ENCODE measurements at places on chromosomes 13 and 19. TPM values are rescaled to one million over a fixed set of nuclear protein-coding genes. Genes with fewer than 3 reads are reported as not detected.

GRCh38 chr13:23736541-23736940, 152.7 kb downstream of the MIPEP start:
- H3K4me3 ChIP-seq = no peak overlapping the region
- no peaks in the 10 kb centered on the region for H3K36me3 ChIP-seq
- DNase-seq = no peak
- H3K4me1 ChIP-seq = no peaks in the 10 kb centered on the region
- no peaks in the 10 kb centered on the region for H3K27me3 ChIP-seq

GRCh38 chr13:20221772-20222171, 10.3 kb downstream of the GJB6 start:
- H3K4me1 ChIP-seq = no peaks in the 10 kb centered on the region
- H3K27ac ChIP-seq = no peak overlapping the region

- H3K27me3 ChIP-seq = no peaks in the 10 kb centered on the region
- no peaks in the 10 kb centered on the region for H3K36me3 ChIP-seq
- H3K4me3 ChIP-seq = no peak overlapping the region
- no peak overlapping the region for H3K27ac ChIP-seq
Measured at GRCh38 chr13:26482451-26483197, 74.9 kb upstream of the WASF3 start.

PEX11G gene
- total RNA-seq = 1.9 TPM

ZFP28 gene
- total RNA-seq = 11.7 TPM

DNA sequence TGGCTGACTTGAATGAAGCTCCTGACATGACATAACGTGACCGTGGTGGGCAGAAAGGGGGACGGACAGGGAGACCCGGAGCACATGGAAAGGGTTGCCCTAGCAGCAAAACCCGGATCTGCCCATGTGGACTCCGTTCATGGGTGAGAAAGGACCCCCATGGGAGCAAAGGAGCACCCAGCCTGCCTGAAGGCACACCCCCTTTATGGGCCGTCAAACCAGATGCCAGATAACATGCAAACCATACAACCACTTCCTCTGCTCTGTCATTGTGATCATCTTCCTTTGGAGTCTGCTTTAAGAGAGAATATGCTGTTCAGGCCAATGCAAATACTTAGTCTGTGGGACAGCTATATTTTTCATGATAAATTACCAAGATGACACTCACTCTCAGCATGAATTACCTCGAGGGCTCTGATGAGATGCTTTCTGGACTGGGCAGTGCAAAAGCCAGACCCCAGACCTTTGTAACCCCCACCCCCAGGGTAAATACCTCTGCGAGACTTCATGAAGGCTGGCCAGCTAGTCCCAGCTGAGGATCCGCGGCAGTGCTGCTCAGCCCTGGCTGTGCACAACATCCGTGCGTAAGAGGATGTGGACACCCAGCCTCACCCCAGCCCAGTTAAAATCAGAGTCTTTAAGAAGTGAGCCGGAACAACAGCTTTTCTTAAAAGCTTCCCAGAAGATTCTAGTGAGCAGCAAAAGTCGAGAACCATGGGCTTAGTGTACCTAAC, 126.6 kb downstream of the USP12 start:
- DNase-seq = no peak
- no peak overlapping the region for H3K27ac ChIP-seq
- H3K4me1 ChIP-seq = no peaks in the 10 kb centered on the region
- H3K27me3 ChIP-seq = no peaks in the 10 kb centered on the region

DNA sequence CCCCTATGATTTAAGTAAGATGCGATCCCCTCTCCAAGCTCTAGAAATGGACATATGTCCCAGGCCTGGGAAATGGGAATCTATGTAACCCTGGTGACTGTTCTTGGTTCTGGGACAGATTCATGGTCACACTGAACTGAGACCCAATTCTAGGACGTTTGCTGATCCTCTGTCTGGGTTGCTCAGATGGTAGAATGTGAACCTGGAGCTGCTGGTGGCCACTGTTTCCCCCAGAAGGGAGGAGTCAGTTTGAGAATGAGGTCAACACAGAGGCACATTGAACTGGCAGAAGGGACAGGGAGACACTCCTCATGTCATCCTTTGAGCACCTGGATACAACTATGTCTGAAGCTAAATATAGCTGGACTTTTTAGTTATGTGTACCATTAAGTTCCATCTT, 29.1 kb downstream of the FAM187B start:
- no peaks in the 10 kb centered on the region for H3K36me3 ChIP-seq
- no peak overlapping the region for H3K4me3 ChIP-seq
- H3K27ac ChIP-seq = no peak overlapping the region
- no peaks in the 10 kb centered on the region for H3K27me3 ChIP-seq

BRME1 gene
- total RNA-seq = 2.0 TPM

DNA sequence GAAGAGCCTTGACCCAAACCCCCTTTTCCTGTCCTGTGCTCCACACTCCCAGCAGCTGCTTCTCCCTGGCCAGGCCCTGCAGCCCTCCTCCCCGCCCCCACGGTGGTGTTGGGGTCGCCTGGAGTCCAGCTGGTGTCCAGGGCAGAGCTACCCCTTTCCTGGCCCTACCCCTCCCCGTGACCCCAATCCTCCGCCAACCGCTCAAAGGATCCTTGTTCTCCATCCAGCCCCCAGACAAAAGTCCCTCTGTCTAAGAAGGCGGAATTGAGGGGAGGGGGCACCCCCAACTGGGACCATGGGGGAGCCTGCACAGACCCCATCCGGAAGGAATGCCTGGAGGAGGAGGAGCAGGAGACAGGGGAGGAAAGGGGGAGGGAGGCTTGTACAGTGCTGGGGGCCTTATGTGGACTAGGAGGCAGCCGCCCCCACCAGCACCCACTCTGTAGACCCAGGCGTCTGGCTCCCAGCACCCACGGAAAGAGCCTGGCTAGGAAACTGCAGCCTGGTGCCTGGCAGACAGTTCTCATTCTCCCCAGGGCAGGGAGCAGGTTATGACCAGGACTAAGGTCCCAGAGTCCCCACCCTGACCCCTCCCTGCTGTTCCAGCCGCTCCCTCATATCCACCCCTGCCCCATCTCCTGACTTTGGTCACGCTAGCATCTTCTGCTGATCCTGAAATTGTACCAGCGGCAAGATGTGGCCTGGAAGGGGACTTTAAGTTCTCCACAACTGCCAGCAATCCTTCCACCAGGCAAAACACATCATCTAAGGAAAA, at the start of gene FXYD3:
Gene FXYD3, plus strand, starts transcription at position 647 of the 775 bp plus-strand sequence. CDS start 3,554 bp downstream, outside the sequence.
- no peak for DNase-seq
- H3K4me1 ChIP-seq = no peaks in the 10 kb centered on the region
- no peaks in the 10 kb centered on the region for H3K36me3 ChIP-seq
- H3K4me3 ChIP-seq = no peak within 1 kb of the TSS
- H3K27me3 ChIP-seq = no peaks in the 10 kb centered on the region

DNA sequence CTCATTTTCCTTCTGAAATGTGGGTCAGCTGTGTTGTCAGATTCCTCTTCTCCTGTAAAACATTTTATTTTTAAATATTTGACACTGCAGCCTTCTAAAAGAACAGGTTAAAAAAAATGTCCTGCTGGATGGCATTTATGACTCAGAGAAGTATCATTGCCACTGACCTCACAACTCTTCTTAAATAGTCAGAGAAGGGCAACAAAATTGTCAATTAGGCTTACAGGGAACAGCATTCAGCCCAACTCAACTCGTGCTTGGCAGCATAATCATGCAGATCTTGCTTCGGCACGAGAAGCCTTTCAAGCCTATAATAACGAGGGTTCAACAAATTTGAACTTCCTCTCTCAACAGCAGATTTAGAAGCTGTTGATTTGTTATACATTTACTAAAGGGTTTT, 296.7 kb upstream of the DACH1 start:
- H3K4me3 ChIP-seq = no peak overlapping the region
- H3K4me1 ChIP-seq = no peaks in the 10 kb centered on the region
- no peak for DNase-seq
- no peak overlapping the region for H3K27ac ChIP-seq
- H3K27me3 ChIP-seq = no peaks in the 10 kb centered on the region

ZNF813 gene
- total RNA-seq = 3.0 TPM

- no peaks in the 10 kb centered on the region for H3K27me3 ChIP-seq
- no peak overlapping the region for H3K4me3 ChIP-seq
- no peaks in the 10 kb centered on the region for H3K36me3 ChIP-seq
- H3K27ac ChIP-seq = no peak overlapping the region
- no peaks in the 10 kb centered on the region for H3K4me1 ChIP-seq
Measured at GRCh38 chr13:80157261-80157932, 183.5 kb downstream of the SPRY2 start.

URAD gene
- total RNA-seq = not detected

GRCh38 chr13:43567608-43568007, 219.2 kb downstream of the ENOX1 start:
- no peaks in the 10 kb centered on the region for H3K27me3 ChIP-seq
- no peaks in the 10 kb centered on the region for H3K4me1 ChIP-seq
- no peak for DNase-seq
- no peak overlapping the region for H3K4me3 ChIP-seq
- H3K27ac ChIP-seq = no peak overlapping the region

DNA sequence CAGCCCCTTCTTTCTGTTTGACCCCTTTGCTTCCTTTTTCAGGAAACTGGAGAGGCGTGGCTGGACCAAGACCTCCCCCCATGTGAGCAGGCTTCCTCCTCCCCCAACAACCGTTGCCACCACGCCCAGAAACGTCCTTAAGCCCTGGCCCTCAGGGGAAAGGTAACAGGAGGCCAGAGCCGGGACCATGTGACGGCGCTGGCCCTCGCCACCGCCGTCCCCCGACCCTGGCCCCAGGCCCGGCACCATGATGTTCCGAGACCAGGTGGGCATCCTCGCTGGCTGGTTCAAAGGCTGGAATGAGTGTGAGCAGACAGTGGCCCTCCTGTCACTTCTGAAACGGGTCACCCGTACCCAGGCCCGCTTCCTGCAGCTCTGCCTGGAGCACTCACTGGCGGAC, 14.4 kb downstream of the SAMD4B start:
- H3K36me3 ChIP-seq = peaks cover 7% of the 10 kb centered on the region
- DNase-seq = peak; percentile 55
- no peaks in the 10 kb centered on the region for H3K27me3 ChIP-seq
- H3K4me1 ChIP-seq = no peaks in the 10 kb centered on the region
- no peak overlapping the region for H3K4me3 ChIP-seq

DNA sequence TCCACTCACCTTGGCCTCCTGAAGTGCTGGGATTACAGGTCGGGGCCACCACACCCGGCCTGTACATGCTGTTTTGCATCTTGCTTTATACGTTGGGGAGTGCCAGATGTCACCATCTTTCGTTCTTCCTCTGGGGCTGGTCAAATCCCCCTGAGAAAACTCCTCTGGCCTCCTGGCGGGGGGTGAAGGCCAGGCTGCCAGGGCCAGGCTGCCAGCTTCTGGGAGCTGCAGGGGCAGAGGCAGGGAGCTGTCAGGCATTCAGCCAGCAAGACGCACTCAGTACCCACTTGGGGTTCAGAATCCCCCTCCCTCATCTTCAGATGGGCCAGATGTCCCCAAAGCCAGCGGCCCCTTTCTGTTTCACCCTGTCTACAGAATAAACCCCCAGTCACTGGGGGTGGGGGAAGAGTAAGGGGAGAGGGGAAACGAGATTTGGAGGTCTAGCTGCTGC, 16.1 kb downstream of the ZSWIM9 start:
- no peaks in the 10 kb centered on the region for H3K27me3 ChIP-seq
- H3K4me1 ChIP-seq = no peaks in the 10 kb centered on the region
- DNase-seq = no peak
- H3K36me3 ChIP-seq = no peaks in the 10 kb centered on the region
- no peak overlapping the region for H3K27ac ChIP-seq

IGFLR1 gene
- total RNA-seq = 14.9 TPM

DNA sequence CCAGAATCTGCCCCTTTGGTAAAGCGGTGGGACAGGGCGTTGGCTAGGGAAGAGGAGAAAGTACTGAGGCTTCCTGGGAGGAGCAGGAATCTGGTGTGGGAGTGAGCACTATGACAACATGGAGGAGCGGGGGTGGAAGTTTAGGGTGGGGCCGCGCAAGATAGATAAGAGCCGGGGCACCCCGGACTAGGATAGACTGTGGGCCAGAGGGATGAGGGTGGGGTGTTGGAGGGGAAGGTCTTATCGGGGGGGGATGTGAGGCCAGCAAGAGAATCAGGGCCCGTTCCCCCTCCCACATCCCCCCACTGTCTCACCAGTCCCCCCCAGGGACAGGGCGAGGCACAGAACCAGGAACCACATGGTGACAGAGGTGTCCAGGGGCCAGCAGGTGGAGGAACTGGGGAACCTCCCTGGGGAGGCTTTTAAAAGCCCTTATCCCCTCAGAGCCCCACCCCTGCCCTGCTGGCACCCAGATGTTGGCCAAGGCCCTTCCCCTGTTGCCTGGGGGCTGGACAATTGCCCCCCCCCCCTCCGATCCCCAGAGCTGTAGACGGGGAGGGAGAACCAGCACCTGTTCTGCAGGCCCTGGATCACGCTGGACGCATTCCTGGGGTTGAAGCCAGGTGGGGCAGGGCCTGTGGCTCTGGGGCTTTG, at the start of gene KLK1:
Gene KLK1, minus strand, starts transcription at position 399 of the 654 bp plus-strand sequence. Its CDS starts 39 bp downstream, at position 360.
- no peaks in the 10 kb centered on the region for H3K36me3 ChIP-seq
- no peak within 1 kb of the TSS for H3K27ac ChIP-seq
- H3K4me3 ChIP-seq = no peak within 1 kb of the TSS
- no peak for DNase-seq
- no peaks in the 10 kb centered on the region for H3K27me3 ChIP-seq
- no peaks in the 10 kb centered on the region for H3K4me1 ChIP-seq

DNA sequence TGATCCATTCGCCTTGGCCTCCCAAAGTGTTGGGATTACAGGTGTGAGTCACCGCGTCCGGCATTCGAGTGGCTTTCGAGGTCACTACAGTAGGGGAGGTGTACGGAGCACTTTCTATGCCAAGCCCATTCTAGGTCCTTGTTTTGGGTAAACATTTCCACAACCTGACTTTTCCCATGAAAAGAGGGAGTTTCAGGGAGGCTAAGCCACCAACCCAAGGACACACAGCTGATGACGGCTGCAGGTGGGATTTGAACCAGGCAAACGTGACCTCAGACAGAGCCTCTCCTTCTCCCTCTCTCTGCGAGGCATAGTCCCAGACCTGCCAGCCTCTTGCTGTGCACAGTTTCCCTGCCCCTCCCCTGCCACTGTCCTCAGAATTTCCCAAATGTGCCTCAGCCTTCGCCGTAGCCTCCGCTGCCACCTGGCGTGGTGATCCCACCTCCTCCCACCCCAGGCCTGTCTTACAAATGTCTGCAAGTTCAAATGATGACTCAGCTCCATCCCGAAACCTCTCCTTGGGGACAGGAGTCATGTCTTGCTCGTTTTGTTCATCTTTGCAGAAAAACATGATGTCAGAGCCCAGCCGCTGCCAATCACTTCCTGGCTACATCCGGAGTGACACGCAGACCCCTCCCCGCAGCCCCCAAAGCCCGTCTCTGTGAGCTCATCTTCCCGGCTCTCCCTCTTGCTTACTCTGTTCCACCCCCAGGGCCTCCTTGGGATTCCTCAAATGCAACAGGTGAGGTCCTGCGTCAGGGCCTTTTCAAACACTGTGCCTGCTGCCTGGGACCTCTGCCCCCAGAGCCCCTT, 6.6 kb upstream of the GADD45B start:
- no peak overlapping the region for H3K27ac ChIP-seq
- no peak overlapping the region for H3K4me3 ChIP-seq
- H3K36me3 ChIP-seq = no peaks in the 10 kb centered on the region
- H3K4me1 ChIP-seq = no peaks in the 10 kb centered on the region
- no peaks in the 10 kb centered on the region for H3K27me3 ChIP-seq

GRCh38 chr19:39174142-39174541, 22.6 kb upstream of the NCCRP1 start:
- H3K27me3 ChIP-seq = no peaks in the 10 kb centered on the region
- H3K4me3 ChIP-seq = no peak overlapping the region
- no peaks in the 10 kb centered on the region for H3K4me1 ChIP-seq
- no peak for DNase-seq
- H3K36me3 ChIP-seq = no peaks in the 10 kb centered on the region
- H3K27ac ChIP-seq = no peak overlapping the region

IGFL2 gene
- total RNA-seq = not detected

PSG3 gene
- total RNA-seq = not detected
